ENCODE measurements at places on chromosomes 6 and 20.

DNA sequence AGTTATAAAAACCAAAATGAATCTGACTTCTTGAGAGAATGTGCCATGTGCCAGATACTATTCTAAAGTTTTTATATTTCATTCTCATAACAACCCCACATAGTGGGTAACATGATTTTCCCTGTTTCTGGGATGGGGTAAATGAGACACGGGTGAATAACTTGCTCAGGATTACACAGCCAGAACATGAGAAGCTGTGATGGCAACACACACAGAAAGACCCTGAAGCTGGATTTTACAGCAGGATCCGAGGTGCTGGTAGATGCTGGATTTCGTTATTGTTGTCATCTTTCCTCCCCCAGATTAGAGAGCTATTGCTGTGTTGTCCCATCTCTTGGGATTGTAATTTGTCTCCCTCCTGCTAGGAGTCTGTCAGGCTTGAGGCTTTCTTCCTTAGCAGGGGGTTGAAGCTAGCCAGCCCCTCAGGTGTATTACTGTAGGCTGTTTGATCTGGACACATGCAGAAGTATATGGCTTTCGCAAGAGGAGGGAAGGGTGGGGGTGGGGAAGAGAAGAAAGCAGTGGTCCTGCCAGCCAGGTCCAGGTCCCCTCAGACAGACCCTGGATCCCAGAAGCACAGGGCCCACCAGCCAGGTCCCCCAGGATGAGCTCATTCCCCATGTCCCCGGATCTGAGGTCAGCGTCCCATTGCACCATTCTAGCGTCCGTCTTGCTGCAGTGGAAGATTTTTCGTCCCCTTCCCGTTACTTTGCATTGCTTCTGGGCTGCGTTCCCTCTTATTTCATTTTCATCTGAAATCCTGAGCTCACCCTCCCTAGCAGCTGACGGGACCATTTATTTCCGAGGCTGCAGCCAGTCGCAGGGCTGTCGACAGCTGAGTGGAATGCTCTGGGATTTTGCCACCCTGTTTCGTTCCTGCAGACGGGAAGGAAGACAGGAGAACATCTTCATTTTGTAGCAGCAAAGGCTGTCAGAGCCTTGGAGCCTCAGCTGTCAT lies 7.3 kb upstream of the KCNG1 start:
- DNase-seq, result no peak

GRCh38 chr20:34755367-34755766 lies 51.2 kb downstream of the TP53INP2 start:
- DNase-seq, result no peak

DNA sequence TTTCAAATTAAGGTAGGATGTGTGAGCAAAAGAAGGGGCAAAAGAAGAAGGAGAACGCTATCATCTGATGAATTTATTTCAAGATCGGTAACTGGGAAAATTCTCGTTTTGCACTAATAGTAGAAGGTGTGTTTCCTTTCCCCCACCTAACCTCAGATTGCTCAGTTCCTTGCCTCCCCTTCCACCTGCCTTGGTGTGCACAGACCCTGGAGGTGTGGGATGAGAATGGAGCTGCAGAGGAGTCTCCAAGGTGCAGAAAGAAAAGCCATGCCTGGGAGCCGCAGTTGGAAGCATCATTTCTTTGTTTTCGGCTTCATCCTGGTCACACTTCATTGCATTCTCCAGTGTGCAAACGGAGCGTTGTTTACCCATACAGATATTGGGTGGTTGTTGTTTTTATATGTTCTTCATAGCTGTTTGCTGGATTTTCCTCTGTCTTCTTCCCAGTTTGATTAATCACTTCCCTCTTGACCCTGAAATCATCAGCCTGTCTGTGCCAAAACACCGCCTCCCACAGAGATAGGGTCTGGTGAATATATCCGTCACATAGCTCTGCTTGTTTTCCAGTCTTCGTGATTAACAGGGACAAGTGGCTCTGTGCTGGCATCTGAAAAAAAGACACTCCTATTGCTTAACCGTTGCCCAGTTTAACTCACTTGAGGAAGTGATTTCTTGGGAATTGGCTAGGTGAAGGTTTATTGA lies 40.2 kb upstream of the NEDD9 start:
- DNase-seq, result no peak

DNA sequence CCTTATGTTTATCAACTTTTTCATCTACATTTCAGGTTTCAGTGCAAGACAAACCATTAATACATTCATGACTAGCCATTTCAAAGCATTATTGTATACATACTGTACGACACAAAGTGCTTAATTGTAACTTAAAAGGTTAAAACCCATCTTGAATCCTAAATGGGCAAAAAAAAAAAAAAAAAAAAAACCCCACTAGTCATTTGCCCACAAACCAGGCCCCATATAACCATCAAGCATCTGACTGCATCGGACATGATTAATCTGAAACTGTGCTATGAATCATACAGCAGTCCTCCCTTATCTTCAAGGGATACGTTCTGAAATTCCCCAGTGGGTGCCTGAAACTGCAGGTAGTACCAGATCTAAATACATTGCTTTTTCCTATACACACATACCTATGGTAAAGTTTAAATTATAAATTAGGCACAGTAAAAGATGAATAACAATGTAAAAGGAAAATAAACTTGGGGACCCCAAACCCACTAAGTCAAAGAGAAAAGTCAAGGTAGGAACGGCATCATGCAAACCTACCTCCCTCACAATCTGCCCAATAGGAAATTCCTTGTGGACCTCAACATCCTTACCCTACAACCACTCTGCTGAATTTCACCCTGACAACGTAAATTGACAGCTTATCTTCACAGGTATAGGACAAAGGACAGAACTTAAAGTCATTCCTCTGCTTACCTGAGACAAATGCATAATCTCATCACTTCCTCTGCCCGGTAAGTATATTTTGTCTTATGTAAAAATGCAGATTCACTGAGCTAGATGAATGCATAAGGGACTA lies 14.3 kb downstream of the B4GALT5 start:
- no peak for DNase-seq
